ENCODE measurements at places on chromosomes 11 and 22.

GRCh38 chr22:40258017-40258416 is 80.3 kb downstream of the TNRC6B start:
- DNase-seq, result no peak

- DNase-seq, result no peak
Observed at GRCh38 chr11:75810637-75811390, 4.2 kb upstream of the UVRAG start.

DNA sequence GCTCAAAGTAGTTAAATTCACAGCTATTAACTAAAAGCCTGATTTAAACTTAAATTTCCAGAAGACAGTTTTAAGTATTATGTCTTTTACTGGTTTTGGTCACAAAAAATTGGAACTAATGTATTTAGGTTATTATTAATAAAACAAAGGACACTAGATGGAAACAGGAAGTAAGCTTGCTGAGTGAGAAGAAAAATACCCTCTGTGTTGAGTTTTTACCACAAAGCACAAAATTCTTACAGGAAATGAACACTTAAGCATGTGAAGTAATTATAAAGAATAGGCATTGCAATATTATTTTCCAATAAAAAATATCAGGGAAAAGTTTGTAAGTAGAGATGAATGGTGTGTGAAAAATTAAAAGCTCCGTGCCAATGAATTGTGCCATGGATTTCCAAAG is 46.3 kb downstream of the PIK3C2A start:
- no peak for DNase-seq

GRCh38 chr11:28049338-28050216 is 58.4 kb downstream of the KIF18A start:
- no peak for DNase-seq

DNA sequence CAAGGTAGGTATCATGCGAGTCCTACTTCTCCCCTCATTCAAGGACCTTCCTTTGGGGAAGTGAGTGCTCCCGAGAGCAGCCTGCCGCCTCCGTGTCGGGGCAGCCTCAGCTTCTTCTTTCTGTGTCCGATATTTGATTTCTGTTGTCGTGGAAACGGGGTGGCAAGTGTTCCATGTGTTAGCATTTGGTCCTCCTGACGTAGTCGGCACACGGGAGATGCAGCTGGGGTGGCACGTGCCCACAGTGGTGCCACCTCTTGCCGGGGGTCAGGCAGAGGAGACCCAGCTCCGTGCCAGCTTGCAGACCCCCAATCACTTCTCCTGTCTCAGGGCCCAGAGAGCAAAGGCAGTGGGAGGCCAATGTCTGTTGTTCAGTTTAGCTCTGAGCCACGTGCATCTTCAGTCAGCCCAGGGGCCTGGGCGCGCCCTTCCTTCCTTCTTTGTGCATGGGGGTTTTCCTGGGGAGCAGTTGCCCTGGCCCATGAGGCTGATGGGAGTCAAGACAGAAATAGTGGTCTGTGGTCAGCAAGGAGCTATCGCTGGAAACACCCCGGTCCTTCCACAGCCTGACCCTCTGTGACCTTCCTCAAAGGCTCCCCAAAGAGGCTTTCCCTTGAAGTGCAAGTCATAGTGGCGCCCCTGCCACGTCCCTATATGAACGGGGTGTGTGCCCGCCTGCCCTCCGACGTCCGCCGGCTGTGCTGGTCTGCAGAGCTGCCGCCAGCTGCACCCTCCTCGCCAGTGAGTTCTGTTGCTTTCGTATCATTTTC is 44.5 kb downstream of the PARVB start:
- DNase-seq, result no peak

Data from HS-27A (cell line).